Neural crest cell (in vitro differentiated cells): ENCODE measurements at places on chromosomes 3 and 15. TPM values are rescaled to one million over a fixed set of nuclear protein-coding genes. Genes with fewer than 3 reads are reported as not detected.

The PRSS50 gene
- 0.35 and 0.39 TPM in 2 replicates for total RNA-seq

DNA sequence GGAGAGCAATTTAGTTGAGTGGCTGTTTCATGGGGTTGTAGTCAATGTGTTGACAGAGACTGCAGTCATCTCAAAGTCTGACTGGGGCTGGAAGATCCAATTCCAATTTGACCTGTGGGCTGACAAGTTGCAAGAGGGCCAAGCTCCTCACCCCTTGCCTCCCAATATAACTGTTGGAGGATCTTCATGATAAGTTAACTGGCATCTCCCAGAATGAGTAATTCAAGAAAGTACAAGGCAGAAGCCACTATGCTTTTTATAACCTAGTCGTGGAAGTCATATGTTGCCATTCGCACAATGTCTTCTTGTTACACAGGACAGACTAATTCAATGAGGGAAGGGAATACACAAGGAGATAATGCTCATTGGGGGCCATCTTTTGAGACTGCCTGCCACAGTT is 29.1 kb downstream of the GPR15 start:
- DNase-seq, result no peak

DNA sequence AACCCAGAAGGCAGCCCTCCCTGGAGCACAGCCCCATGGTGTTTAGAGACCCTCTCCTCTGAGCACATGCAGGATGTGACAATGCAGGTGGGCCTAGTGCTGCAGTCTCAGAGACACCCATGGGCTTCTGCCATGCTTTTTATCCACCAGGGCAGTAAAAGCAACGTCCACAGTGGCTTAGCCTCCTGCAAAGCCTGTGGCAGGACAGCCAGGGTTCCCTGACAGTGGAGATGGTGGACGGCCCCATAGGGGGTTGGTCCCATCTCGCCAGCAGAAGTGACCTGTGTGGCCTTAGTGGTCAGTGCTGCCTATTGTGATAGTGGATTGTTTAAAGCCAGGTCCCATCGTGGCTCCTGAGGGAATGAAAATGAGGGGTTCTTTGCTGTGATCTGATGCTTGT is 46.6 kb downstream of the APBA2 start:
- DNase-seq, result no peak

- no peak for DNase-seq
Measured at GRCh38 chr3:138842483-138843188, 7.9 kb upstream of the PIK3CB start.

The FANCD2OS gene
- total RNA-seq, result not detected in 2 replicates

DNA sequence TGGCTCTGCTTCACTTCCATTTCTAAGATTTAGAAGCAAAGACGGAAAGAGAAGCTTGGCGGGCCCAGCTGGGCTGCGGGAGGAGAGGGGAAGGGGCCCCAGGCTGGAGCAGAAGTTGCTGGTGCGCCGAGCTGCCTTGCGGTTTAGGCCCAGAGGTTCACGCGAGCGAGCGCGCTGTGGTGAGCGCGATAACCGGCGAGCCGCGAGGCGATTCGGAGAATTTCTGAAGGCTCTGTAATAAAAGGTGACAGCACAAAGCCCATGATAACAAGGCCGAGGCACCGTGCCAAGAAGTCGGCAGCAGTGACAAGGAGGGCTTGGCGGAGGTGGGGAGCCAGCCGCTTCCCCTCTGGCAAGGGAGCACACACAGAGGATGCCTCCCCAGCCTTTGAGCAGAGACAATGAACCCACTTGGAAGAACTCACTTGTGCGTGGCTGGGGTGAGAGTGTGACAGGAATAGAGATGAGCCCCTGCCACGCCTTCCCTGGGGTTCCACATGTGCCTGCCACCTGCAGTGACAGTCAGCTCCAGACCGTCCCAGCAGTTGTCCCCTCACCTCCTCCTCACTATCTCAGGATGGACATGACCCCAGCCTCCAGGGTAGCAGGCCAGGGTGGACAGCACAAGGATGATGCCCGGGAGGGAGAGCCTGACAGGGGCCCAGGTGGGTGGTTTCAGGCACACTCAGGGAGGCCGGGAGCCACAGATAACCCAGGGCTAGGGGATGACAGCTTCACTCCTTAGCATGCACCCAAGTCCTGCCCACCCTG is 315.2 kb downstream of the UACA start:
- no peak for DNase-seq

DNA sequence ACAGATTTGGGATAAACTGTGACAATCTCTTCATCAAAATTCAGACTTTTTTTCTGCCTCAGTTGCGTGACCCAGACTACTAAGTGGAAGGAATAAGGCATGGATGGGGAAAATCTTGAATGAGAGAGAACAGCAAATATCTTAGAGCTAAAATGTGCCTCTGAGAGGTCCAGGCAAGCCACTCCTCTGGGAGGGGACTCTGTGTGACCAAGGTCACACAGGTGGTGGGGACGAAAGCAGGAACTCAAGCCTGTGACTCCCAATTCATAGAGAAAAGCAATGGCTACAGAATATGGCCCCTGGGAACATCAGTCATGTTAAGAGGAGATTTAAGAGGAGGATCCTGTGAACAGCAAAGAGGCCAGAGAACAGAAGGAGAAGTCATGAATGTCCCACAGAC is 268.1 kb downstream of the FOXP1 start:
- DNase-seq, result no peak

- no peak for DNase-seq
Measured at GRCh38 chr3:30282154-30282696, 324.2 kb upstream of the TGFBR2 start.

The SCN11A gene
- 0.48 and 0.63 TPM in 2 replicates for total RNA-seq

GRCh38 chr15:41977757-41978383 is 5.5 kb upstream of the EHD4 start:
- DNase-seq, result no peak

The HRG gene
- total RNA-seq, result not detected in 2 replicates

The PAQR9 gene
- 1.8 and 1.9 TPM in 2 replicates for total RNA-seq

DNA sequence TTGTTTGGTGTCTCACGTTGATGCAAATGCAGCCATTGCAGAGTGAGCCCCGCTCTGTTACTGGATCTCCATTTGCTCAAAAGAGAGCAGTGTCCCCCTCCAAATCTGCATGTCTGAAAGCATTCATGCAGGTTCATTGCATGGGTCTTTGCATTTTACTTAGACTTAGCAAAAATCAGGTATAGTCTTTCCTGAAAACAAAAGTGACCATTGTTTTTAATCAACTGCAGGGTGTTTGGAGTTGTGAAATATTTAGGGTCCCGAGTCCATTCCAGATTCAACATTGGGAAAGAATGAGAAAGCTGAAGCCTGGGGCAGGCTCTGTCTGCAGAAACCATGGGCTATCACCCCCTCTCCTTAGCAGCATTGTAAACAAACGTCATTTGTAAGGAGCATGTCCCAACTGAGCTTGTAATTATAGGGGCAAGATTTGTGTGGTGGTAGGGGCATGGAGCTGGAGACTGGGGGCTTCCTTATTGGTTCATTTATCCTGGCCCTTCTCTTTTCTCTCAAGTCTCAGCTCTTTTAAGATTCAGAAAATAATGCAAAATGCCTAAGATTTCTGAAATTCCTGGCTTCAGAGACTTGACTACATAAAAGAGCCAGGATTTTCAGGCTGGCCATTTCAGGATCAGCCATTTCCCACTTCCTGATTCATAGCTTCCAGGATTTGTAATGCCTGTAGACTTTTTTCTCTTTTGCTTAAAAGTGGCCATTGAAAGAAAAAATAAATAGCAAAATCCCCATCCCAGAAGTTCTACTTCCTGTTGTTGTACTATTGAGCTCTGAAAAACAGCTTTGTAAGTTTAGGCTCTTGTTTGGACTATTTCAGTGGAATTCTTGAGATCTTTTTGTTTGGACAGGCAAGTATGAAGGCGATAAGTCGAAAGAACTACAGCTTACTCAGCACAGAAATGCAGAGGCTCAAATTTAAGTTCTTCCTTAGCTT is 23.0 kb downstream of the IGF1R start:
- no peak for DNase-seq

- no peak for DNase-seq
Measured at GRCh38 chr3:37642670-37643598, 218.7 kb upstream of the CTDSPL start.

DNA sequence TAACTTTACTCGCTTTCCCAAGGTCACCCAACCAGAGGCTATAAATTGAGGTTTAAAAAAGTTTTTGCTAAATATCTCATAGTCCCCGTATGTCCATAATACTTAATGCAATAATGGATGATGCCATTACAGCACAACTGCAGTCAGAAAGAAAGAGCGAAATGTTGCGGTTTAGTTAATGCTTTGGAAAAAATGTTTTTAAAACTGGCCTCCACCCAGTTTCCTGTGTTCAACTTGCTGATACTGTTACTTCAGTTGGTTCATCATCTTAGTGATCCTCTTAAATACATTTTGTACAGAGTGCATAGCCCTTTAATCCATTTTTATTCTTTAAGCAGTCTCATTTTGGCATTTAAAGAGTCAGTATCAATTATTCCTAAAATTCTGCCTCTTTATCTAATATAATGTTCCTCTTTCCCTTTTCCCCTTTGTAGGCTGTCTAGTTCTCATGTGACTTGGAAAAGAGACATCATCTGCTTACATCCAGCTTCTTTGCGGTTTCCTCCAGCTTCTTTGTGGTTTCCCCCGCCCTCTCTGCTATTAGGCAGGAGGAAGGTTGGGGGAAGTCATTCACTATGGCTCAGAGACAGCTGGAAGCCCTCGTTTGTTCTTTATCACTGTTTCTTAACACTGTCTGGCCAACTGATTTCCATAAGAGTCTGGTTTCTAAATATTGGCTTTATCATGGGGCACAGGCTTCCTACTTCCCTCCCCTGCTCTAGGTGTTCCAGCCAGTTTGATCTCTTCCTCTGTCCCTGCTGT is 154.3 kb downstream of the GOLIM4 start:
- no peak for DNase-seq

The CILP gene
- 0.12 and 0.14 TPM in 2 replicates for total RNA-seq

The RTP2 gene
- not detected in 2 replicates for total RNA-seq

GRCh38 chr3:188685789-188686188 is 486.0 kb upstream of the TPRG1 start:
- DNase-seq, result no peak

The C3orf20 gene
- total RNA-seq, result 0.14 TPM in 1 of 2 replicates, not detected in the other

GRCh38 chr3:178439504-178439903 is 96.7 kb upstream of the KCNMB2 start:
- DNase-seq, result no peak

The PIERCE2 gene
- total RNA-seq, result 2.0 and 2.7 TPM in 2 replicates

GRCh38 chr3:24145981-24146822 is 201.1 kb downstream of the NR1D2 start:
- no peak for DNase-seq

- DNase-seq, result no peak
Measured at GRCh38 chr15:81282606-81282895, 41.4 kb downstream of the STARD5 start.

The CCDC39 gene
- total RNA-seq, result 0.07 TPM in 1 of 2 replicates, not detected in the other

The FOXL2 gene
- total RNA-seq, result 0.09 TPM in 2 replicates

DNA sequence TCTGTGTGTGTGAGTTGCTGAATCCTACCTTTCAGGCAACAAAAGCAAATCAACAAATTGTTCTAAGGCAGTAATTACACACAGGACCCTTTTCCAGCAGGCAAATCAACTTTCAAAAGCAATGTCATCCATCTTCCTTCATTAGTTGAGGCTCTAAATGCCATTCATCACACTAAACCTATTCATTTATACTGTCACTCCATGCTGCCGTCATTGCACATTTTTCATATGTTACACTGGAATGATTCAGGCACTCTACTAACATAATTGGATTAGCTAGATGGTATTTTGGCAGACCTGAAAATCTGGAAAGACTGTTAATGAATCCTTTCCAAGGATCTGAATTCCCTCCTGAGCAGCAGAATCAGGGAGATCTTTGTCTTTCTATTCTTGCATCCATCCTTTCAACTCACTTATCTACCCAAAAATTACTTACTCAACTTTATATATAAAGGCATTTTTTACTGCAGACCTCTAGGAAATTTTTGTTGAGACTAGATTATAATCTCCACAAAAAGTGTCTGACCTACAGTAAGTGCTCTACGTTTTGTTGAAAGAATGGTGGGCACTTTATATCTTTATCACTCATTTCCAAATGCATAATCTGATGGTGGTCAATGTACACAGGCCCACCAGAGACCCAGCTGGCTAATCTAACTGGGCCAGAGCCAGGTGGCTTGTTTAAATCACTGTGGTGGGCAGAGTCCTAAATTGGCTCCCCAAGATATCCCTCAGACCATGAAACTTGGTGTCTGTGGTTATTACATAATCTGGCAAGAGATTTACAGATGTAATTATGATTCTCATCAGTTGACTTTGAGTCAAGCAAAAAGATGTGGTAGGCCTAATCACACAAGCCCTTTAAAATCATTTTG is 25.0 kb downstream of the MIX23 start:
- DNase-seq, result no peak

The CFAP100 gene
- total RNA-seq, result 1.1 and 1.7 TPM in 2 replicates

DNA sequence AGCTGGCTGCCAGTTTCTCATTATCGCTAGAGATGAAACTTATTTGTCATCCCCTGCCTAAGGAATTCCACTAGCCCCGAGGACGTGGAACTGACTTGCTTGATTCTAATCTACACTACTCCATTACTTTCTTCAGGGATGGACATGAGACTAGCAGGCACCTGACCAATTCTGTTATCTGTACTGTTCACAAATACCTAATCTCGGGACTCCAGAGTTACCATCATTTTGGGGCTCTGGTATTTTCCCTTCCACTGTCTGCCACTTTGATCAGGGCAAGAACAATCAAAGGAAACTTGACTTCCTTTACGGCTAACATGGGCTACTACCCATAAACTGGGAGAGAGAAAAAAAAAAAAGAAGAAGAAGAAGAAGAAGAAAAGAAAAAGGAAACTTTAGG is 27.8 kb downstream of the BMF start:
- no peak for DNase-seq

The CHRD gene
- total RNA-seq, result 3.2 and 4.0 TPM in 2 replicates

DNA sequence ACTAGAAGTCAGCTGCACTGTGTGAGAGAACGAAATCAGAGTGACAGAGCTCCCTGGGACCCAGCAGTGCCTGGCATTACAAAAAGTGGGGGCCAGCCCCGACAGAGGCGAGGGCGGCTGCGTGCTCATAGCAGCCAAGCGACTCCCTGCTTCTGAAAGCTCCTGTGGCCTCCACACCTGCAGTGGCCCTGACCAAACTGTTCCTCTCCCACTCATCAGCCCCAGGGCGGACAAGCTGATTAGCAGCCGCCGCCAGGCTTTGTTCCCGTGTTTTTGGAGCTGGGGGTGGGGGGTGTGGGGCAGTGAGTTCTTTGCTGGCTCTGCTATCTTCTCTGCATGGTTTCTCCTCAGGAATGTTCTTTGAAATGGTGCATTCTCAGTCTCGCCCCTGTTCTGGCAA is 58.1 kb downstream of the DGKG start:
- DNase-seq, result no peak

DNA sequence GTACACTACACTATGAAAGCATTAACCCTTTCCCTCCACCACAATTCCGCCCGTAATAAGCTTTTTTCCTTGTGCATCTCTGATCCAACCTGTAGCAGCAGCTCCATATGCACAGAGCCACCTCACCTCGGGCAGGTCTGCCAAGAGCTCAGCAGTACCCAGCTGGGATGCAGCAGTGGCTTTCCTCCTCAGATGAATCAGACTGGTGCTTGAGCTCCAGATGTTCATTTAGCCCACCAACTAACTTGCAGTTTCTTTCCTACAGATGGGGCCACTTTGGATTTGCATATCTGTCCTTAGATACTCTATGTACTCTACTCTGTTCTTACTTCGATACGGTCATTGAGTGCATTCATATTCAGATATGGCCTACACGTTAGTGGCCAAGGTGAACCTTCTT is 14.8 kb upstream of the FSIP1 start:
- no peak for DNase-seq

GRCh38 chr3:155101398-155101797 is 21.3 kb downstream of the MME start:
- no peak for DNase-seq

GRCh38 chr3:71530903-71531530 is 52.5 kb downstream of the FOXP1 start:
- DNase-seq, result no peak

The LRRK1 gene
- 1.7 and 2.5 TPM in 2 replicates for total RNA-seq

GRCh38 chr15:40355976-40356585 is 1.9 kb upstream of the DISP2 start:
- DNase-seq, result no peak
